Stimulated activated CD8-positive, alpha-beta memory T cell treated with anti-CD3 and anti-CD28 coated beads, Interleukin-7, amount 100 ng/mL, for 1 hour (primary cell): ENCODE measurements at places on chromosomes 5 and 9.

GRCh38 chr5:147939431-147940114 is 33.2 kb upstream of the C5orf46 start:
- DNase-seq, result no peak

DNA sequence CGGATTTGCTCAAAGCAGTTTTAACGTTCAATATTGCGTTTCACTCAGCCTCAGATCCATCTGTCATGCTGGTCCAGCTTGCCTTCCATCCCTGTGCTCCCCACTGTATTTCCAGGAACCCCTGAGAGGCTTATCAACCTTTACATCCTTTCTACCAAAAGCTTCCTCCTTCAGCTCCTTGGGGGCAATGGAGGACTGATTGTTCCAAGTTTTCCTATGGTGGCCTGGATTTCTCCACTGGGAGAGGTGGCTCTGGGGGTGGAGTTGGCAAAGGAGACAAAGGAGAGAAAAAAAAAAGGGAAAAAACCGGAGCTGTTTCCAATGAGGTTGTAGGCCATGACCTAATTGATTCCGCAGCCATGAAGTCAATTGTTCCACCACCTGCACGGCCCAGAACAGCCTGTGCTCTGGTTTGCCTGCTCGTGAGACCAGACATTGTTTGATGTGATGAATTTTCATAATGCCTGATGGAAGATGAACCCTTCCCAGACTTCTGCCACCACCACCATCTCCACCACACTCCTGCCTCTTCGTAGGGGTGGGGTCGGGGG is 54.1 kb downstream of the ABLIM3 start:
- no peak for DNase-seq

DNA sequence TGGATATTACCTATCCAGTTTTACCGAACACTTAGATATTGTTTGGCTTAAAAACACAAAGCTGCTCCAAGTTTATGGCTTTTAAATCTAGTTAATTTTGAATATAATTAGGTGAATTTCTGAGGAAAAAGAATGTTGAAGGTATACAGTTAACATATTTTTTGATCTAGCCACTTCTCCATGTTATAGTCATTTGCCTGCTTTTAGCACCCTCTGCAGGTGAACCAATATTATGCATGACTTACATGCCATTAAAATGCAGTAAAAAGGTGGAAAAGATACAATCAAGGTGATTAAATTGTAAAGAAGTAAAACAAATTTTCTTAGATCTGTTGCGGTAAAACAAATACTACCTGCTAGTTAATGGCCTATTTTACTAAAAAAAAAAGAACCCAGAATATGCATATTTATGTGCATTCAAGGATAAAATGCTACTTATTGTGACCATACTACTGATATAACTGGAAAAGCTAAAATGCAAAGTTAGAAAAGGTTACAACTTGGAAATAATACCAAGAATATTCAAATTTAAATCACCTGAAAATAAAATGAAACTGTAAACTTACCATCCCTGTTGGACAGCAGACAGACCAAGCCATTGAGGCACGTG is 132.1 kb downstream of the AP3B1 start:
- DNase-seq, result no peak

GRCh38 chr5:180643191-180643851 is 6.1 kb downstream of the FLT4 start:
- no peak for DNase-seq

DNA sequence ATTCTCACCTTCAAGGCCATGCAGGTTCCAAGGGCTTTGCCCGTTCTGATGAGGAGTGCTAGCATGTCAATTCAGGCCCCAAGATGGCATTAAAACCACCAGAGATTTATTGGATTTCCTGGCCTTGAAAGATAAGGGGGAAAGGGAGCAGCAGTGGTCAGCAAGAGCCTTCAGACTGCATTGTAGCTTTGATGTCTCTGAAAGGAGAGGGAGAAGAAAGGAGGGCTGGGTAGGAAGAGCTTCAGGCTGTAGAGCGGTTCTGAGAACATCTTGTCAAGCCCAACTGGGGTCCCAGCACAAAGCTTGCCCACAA is 41.8 kb upstream of the FGF1 start:
- no peak for DNase-seq

GRCh38 chr9:27835746-27836145 is 262.5 kb upstream of the C9orf72 start:
- DNase-seq, result no peak

- no peak for DNase-seq
These were observed 49.6 kb upstream of the KIF2A start for GRCh38 chr5:62256161-62257019.

DNA sequence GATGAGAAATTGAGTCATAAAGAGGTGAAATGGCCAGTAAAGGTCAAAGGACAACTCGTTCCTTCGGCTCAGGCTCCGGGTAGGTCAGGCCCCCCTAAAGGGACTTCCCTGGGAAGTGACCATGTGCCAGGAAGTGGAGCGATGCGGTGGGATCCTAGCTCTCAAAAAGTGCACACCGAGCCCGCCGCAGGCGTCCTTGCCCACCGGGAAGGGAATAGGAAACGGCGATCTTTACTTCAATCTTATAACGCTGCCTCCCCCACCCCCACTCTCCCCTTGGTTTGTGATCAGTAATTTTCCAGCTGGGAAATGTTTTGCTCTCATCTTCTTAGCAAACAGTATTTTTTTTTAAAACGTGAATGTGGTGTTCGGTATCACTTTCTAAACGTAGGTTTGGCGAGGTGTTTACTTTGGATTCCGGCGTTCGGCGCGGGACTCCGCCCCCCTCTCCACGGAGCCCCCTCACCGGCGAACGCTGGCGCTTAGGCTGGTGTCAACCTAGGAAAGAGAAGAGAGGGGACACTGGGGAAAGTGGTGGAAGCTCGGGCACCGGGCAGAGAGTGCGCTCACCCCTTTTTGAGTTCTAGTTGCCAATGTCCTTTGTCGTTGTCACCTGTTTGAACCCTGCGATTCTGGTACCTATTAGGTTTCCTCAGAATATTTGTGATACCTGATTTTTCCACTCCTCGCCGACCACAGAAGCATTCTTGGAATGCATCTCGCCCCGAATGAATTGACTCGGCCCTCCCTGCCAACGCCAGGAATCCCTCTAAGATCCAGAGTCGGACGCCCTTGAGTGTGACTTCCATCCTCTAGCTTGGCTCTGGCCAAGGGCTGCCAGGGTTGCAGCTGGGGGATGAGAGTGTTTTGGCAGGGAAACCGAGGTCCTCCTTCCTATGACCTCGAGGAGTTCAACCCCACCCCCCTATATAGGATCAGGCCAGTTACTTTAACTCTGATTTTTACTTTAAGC is 1.8 kb upstream of the KLF4 start:
- DNase-seq, result no peak

DNA sequence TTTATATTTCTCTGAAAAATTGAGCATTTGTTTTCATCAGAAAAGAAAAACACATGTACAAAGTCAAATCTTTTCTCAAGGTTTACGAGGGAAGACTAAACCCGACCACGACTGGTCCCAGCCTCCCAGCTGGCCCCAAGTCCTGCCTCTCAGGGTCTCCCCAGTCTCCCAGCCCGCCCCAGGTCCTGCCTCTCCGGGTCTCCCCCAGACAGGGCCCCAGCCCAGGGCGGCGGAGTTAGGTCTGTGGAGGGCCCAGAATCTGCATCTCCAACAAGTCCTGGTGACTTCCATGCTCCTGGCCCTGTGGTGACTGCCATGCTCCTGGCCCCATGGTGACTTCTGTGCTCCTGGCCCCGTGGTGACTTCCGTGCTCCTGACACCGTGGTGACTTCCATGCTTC is 359.9 kb downstream of the IRX2 start:
- no peak for DNase-seq

- no peak for DNase-seq
These were observed 114.2 kb upstream of the SLC24A2 start for GRCh38 chr9:19903076-19903475.

GRCh38 chr5:141040771-141041426 is 10.3 kb upstream of the PCDHB1 start:
- peak; percentile 0 for DNase-seq

- DNase-seq, result no peak
These were observed 32.1 kb downstream of the GDNF start for GRCh38 chr5:37807621-37808301.
